Left colon (tissue), 2 donors: ENCODE measurements at places on chromosomes 3 and 15. TPM values are rescaled to one million over a fixed set of nuclear protein-coding genes. Genes with fewer than 3 reads are reported as not detected.

DNA sequence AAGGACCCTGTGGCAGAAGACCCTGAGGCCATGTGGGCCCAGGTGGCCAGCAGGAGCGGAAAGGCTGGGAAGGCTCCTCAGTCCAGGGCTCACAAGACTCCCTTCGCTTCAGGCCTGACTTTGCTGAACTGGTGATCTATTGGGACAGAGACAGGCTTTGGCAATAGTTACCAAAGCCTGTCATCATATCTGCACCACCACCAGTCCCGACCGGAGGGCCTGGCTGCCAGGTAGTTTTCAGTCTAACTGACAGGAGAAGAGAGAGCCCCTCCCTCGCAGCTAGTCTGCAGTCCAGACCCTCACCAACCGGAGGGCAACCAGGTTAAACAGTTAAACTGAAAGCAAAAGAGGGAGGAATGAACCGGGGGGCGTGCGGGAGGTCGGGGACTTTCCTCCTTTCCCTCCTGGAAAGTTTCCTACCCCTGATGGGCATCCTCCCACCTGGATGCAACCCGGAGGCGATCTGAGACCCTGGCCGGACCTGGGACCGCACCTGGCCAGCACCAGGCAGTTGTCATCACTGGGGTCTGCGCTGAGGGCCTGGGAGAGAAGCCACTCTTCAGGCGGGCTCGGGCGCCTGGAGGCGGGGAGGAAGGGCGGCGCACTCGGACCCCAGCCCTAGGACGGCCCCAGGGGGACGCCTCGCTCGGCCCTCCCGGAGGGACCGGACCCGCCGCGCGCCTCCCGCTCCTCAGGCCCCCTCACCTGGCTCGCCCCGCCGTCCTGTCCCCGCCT, 435 bp downstream of the RAB27A start:
- peak; percentile 36 for DNase-seq

DNA sequence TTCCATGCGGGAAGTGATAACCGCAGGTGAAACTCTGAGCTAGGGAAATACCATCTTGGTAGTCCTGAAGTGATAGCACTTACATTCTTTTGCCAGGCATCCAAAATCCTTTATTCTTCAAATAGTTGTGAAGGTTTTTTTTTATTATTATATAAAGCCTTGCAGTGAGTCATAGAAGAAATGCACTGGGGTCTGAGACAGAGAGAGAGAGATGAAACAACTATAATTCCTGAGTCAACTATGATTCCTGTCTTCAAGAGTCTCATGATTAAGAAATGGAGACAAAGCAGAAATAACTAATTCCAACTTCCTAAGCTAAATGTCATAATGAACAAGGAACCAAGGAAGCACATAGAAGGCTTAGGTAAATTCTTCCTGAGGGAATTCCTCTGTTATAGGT, 495.6 kb downstream of the LPP start:
- no peak for DNase-seq

DNA sequence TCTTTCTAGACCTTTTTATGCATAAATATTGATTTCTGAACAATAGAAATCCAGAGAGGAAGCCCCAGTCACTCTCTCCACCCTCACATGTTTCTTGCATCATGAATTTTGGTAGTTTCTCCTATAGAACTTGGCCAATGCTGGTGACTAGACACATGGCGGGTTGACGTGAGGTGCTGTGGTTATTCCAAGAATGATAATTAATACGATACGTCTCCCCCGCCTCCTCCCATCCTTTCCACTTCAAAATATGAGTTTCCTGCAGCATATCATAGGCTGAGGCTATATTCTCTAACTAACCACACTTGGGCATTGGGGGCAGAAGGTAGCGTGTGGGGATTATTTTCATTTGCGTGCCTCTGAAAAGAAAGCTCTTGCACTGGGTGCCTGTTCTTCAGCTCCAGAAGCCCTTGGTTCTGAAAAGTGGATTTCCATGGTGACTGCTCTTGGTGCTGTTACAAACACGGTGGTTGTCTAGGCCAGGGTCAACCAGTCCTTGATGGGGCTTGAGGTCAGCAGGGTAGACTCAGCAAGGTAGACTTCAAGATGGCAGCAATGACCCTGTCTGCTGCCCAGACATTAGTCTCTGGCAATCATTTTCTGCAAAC, 5.3 kb downstream of the TNFSF10 start:
- no peak for DNase-seq

GRCh38 chr3:13451301-13451673, 28.8 kb upstream of the HDAC11 start:
- no peak for DNase-seq

DNA sequence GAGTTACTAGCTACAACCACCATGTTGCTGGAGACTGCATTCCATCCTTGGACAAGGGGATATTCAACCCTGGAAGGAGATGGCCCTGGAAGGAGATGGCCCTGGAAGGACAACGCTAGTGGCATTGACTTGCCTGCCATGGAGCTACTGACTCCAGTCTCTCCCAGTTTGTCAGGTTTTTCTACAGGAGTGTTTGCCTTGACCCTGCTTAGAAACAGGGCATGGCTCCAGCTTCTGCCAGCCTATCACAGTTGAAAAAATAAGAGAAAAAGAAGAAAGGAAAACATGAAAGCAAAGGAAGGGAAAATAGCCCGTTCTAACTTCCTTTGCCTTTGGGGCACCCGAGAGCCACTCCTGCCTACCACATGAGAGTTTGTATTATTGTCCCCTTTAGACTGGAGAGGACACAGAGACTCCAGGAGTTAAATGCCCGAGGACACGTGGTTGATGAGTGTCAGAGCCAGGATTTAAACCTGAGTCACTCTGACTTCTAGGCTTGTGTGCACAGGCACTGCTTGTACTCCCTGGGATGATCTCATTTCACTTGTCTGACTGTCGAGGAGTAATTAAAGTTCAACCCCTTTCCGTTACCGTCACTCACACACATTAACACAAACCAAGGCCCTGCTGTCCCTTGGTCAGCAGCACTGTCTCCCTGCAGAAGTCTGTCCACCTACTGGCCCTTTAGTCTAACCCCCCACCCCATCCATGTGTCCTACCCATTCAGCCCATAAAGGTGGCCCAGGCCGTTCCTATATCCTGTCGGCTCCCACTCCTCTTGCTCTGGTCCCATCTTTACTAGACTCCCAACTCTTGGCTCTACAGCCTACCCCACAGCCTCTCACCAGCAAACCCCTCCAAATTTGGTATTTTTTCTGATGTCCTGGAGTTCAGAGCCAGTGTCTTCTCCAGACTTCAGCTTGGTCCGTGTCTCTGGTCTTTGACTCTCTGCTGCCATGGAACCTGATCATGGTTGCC, 46.1 kb downstream of the C2CD4A start:
- DNase-seq: no peak

DNA sequence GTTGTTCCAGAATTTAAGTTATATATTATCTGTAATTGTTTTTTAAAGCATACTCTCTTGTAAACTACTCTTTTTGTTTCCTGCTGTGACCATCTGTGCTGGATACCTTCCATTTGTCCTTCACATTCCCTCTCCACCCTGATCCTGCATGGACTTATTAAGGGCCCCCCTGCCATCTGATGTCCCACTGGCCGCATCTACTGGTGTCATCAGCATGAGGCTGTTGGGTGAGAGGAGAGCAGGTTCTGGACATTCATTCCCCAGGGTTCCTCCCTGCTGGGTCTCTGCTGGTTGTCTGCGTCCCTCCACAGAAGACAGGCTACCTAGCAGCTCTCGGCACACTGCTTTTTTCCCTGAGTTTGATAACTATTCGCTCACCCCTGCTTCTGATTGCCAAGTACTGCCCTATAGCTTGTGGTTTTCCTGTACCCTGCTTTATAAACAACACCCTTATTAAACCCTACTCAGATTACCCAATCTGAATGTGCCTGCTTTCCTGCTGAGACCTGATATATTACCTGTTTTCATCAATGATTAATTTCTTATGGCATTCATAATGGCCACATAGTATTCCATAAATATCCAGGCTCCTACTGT, 7.7 kb downstream of the CMTM8 start:
- DNase-seq: no peak

The SLC2A2 gene
- total RNA-seq: not detected
